ENCODE measurements at places on chromosomes 12 and 14.

DNA sequence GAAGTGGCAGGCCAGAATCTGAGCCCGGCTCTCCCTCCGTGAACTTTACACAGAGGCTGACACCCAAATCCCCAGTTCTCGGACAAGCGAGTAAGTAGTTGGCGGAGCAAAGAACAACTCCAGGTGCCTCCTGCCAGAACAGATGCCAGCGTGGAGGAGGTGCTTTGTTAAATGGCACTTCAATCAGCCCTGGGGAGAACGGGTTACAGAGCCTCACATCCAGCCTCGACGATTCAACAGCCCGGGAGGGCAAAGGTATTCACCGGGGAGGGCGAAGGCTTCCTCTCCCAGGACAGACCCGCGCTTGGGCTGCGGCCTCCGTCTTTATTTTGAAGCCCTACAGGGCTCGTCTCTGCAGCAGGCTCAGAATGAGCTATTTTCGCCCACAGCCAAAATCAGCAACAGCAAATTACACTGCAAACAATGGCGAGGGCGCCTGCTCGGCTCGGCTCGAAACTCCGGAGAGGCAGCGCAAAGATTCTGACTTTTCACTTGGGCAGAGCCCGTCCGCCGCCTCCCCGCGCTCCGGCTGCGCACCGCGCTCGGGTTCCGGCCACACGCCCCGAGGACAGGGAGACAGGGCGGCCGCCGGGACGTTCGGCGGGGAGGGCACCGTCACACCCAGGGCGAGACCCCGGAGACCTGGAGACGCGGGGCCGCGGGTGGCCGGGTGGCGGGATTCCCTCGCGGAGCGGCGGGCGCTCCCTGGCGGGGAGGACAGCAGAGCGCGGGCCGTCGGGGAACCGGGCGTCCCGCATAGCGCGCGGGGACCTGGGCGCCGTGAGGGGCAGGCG lies 811 bp downstream of the TMCC3 start:
- peak; percentile 34 for DNase-seq

- DNase-seq, result no peak
Measured at GRCh38 chr12:117547209-117547608, 185.8 kb upstream of the NOS1 start.

DNA sequence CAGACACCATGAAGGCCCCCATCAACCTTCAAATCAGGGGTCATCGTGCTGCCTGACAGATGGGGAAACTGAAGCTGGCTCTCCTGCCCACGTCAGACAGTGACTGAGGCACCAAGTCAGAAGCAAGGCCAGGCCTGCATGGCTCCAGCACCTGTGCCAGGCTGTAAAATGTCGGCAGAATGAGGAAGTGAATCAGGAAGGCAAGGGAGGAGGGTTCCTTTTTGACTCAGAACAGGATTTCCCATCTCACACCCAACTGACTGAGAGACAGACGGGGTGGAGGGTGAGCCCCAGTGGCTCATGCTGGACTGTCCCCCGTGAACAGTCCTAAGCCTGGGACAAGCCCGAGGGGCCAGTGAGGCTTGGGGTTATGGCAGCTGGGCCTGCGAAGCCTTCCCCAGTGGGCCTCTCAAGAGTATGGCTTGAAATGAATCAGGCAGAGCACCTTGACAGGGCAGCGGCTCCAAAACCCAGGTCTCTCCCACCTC lies 20.9 kb downstream of the SYNE3 start:
- no peak for DNase-seq

- DNase-seq, result peak; percentile 23
Measured at GRCh38 chr14:75615200-75615599, 36.8 kb downstream of the FLVCR2 start.

DNA sequence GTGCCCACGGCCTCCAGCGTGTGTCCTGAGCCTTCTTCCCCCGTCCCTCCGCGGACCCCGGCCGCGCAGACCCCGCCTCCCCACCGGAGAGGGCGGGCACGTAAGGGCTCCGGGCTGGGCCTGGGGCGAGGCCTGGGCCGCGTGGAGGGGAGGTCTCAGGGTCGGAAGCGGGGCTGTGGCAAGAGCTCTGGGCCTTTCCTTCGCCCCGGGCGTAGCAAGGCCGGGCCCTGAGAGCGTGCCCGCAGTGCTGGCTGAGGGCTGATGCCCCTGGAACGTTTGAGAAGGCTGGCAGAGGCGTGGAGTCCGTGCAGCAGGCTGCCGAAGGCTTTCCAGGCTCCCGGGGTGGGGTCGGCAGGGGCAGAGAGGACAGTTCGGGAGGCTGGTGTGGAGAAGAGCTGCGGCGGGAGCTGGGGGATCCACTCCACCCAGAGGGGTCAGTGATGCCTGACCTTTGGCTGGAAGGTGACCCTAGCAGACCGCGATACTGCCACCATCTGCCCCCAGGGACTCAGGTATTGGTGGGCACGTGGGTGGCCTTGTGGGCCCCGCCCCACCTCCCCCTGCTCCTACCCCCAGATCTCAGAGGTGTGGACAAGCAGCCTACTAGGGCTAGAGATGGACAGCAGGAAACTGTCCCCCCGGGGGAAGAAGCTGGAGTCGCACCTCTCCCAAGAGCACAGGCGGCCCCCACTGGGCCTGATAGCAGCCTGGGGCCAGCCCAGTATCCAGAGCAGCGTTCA lies 558 bp downstream of the TEX22 start:
- DNase-seq, result no peak

DNA sequence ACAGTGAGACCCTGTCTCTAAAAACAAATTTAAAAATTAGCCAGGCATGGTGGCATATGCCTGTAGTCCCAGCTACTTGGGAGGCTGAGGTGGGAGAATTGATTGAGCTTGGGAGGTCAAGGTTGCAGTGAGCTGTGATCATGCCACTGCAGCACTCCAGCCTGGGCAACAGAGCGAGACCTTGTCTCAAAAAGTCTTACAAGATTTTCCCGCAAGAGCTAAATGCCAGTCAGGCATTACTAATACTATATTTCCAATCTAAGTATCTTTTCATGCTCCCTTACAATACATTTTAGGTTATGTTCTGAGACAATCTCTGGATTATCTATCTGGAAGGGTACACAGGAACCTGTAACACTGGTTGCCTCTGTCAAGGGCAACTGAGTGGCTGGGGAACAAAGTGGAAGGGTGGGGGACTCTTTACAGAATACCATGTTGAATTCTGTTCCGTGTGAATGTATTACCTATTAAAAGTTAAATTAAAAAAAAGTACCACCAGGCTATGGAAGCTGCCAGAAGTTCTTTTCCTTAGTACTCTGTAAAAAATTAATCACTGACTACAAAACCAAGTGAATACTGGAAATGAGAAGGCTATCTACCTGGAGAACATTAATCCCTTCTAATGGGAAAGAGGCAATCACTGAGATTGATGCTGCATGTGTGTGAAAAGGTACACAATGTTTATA lies 56.7 kb downstream of the BTBD7 start:
- DNase-seq, result no peak

DNA sequence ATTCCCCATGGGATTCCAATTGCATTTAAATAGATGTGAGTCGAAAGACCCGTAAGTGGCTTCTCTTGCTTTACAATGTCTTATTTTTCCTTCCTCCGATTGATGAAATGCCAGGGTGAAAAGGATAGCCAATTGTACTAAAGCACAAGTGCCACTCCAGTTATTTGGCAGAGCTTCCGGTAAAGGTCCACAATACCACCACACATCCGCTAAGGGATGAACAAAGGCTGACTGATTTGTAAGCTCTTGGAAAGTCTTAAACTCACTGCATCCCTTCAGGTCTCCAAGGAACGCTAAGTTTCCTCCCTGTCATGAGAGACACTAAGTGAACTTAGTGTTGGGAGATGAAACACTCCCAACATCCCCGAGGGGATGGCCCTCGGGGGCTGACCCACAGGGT lies 21.2 kb upstream of the RNASE1 start:
- DNase-seq, result no peak
